ENCODE measurements at places on chromosomes 13 and 19.

GRCh38 chr19:14694641-14695266 lies 4.9 kb downstream of the ZNF333 start:
- DNase-seq: no peak

- DNase-seq: peak; percentile 1
Observed at GRCh38 chr19:19655641-19656343, 7.7 kb downstream of the ATP13A1 start.

GRCh38 chr13:74466864-74467263 lies 332.7 kb upstream of the KLF12 start:
- DNase-seq: no peak

DNA sequence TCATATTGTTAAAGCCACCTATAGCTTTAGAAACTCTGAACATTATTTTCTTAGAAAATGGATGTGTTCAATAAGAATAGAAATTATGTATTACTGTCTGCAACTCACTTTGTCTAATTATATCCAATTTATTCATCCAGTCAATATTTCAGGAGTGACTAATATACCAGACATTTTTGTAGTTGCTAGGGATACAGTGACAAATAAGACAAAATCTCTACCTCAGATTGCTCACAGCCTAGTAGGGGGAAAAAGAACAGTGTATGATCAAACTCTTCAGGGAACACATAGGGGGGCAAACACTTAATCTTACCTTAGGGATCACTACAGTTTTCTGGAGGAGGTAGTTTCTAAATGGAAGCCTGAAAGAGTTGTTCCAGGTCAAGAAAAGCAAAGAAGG lies 8.6 kb downstream of the BRCA2 start:
- DNase-seq: peak; percentile 14

- DNase-seq: no peak
Observed at GRCh38 chr13:28978574-28978973, 158.4 kb downstream of the MTUS2 start.

DNA sequence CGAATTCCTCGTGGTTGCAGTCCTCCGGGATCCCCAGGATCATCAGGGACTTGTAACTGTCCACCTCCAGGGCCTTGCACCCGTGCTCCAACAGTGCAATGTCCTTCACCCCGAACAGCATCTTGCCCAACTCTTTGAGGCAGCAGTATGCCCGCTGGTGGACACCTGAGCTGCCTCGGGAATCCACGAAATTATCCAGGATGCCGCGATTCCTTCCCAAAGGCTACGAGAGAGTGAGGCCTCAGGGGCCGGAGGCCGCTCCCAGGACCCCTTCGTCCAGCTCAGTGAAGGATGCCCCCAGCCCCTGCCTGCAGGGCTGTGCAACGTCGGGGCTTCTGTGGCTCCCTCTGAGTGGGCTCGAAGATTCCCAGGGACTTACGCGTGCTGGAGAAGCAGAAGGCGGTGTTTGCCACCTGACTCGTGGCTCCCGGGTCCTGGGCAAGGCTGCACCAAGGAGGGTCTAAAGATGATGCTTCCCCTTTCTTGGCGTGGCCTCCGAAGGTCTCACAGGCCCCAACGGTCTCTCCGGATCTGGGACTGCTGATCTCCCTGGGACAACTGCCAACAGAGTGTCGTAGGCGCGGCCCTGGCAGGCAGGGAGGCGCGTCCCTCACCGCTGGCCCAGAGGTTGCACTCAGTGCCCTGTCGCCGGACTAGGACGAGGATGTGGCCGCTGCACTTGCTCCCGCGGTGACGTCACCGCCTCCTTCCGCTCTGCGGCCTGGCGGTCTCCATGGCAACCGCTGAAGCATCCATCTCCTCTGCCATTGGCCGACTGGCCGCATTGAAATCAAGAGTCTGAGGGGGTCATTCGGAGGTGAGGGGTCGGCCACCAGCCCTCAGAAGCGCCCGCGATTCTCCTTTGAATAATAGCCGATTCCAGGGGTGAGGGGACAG lies at the start of gene PNMA8C:
Gene PNMA8C (minus strand): TSS at position 698 of the 897 bp plus-strand sequence. CDS start 577 bp downstream, at position 121.
- no peak for DNase-seq

- DNase-seq: no peak
Observed at GRCh38 chr19:40383668-40384248, 6.2 kb downstream of the HIPK4 start.

DNA sequence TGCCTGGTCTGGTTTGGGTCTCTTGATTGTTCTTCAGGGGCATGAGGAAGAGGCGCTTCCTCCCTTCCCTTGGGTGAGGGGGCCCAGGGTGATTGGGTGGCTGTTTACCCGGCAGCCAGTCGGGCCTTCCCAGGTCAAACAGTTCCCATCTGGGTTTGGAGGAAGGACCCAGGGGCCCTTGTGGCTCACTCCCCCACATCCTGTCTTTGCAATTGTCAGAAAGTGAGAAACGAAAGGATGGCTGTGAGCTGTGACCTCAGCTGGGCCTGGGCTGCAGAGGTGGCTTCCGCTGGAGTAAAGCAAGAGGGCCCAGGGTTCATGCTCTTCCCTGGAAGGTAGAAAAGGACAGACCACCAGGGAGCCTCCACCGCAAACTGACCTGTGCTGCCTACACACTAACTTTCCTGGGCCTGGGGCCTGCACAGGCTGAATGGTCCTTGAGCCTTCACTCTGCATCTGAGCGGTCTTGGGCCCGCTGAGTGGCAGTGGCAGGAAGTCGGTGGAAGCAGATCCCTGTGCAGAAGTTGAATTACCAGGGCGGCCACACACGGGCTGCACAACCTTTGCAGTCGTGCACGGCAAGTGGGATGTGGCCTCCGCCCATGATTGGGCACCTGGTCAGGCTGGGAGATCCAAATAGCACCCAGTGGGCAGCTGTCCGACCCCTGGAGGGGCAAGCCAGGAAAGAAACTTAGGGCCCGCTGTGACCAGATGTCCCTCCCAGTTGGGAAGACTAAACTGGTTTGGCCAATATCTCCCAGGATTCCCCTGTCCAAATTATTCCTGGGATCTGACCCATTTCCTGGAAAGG lies 5.3 kb upstream of the CD79A start:
- no peak for DNase-seq

GRCh38 chr19:16836115-16837034 lies 7.2 kb downstream of the SIN3B start:
- no peak for DNase-seq

- no peak for DNase-seq
Observed at GRCh38 chr13:100980171-100980570, 305.6 kb upstream of the TMTC4 start.

- no peak for DNase-seq
Observed at GRCh38 chr13:93289842-93290241, 63.2 kb downstream of the GPC6 start.

- no peak for DNase-seq
Observed at GRCh38 chr13:51802631-51803418, 1.1 kb downstream of the DHRS12 start.

DNA sequence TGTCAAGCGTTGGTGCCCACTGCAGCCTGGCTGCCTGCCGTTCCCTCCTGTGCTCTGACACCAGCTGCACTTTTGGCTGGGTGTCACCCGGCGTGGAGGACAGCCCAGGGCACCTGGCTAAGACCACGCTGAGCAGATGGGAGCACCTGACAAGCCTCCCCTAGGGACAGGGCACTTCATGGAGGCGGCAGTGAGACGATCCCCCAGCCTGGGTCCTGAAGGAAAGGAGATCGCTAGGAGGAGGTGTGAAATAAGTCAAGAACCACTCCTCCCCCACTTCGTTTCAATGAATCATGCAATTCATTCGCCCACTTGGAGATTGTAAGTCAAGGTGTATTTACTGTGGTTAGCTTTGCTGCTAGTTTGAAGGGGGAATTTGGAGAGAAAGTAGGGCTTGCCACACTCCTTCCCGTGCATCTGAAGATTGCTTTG lies 38.8 kb downstream of the VSTM2B start:
- no peak for DNase-seq

DNA sequence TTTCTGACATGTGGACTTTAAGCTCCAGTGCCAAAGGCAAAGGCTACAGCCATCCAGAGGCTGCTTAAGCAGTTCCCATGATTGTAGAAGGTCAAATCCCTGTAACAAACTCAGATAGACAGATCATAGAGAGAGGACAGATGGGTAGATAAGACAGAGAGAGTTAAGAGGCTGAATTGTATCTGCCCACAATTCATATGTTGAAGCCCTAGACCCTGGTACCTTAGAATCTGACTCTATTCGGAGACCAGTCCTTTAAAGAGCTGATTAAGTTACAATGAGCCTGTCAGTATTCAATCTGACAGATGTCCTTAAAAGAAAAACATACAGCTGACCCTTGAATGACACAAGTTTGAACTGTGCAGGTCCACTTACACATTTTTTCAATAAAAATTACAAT lies 115.2 kb downstream of the RAP2A start:
- DNase-seq: no peak

GRCh38 chr19:52948025-52948770 lies 14.5 kb downstream of the ZNF816 start:
- no peak for DNase-seq

GRCh38 chr19:1401138-1401888 lies at the start of gene GAMT:
GAMT (minus strand) TSS chr19:1401542; CDS start chr19:1401476, 66 bp downstream.
- no peak for DNase-seq

DNA sequence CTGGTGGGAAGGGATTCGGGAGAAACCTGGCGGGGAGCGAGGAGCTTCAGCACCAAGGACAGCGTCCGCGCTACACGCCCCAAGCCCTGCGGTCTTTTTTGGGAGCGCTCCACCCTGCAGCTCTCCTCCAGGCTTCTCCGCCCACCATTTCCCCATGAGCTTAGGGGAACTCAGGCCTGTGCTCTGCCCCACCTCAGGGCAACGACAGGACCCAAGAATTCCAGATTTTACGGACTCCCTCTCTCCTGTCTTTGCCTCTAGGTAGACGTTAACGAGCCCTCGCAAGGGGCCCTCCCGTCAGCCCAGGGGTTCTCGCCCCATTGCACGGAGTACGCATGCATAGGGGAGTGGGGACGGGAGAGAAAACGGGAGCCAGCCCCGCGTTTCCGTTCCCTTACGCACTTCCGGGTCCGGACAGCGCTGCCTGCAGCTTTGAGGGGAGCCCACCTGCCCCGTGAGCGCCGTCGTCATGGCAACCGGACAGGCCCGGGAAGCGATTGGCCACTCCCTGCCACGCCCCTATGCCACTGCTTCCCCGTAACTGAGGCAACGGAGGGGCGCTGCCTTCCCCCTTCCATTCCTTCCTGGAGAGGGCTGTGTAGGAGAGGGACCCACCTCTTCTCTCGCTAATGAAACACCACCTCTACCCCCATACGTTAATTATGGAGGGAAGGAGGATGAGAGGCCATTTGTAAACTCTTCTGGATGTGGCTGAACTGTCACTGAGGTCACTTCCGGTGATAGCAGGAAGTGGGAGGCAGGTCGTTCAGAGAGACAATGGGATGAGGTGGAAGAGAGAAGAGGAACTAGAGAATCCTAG lies 20.8 kb downstream of the NOVA2 start:
- DNase-seq: no peak

GRCh38 chr19:57192993-57193392 lies 1.7 kb downstream of the ZNF264 start:
- no peak for DNase-seq

DNA sequence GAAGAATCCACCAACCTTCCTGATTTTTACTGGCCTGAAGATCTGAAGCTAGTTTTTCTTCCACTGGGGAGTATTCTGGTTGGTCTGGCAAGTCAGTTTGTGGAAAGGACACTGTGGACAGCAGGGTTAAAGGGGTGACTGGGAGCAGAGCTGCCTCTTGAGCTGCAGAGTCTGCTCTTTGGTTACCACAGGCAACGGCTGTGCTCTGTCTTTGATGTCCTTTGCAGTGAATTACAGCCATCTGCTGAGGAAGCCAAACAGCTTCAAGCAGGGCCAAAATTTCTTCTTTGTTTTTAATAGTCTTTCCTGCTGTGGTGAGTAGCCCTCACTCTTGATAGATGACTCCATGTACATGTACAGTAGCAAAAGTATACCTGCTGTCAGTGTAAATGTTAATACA lies 75.7 kb downstream of the ZNF100 start:
- DNase-seq: no peak

- no peak for DNase-seq
Observed at GRCh38 chr13:66995203-66995611, 234.9 kb downstream of the PCDH9 start.

DNA sequence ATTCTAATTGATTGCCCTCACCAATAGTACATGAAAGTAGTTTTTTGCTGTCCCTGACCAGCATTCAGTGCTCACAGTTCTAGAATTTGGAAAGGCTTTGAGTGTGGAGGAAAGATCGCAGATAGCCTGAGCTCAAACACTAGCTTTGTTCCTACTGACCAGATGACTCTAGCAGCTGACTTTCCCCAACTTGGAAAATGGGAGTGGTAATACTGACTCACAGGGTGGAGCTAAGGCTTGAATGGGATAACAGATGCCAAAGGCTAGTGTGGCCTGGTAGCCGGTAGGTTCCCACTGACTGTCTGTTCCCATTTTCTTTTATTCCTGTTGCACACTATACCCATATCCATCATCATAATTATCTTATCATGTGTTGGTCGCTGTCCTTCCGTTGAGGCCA lies 3.7 kb downstream of the ZSCAN22 start:
- DNase-seq: peak; percentile 96

DNA sequence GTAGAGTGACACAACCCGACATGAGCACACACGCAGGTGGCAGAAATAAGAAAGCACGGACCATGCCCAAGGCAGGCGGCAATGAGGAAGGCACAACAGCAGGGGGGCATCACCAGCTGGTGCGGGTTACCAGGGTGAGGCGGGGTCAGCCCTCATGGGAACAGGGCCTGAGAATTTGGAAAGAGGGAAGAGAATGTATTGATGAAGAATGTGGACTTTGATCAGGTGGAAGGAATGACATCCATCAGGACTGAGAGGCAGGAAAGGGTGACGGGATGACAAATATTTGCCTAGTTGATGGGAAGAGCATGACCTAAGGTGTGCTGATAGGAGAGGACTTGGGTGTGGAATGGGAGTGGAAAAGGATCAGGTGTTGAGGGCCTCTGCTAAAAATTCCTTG lies 177.5 kb downstream of the ABCC4 start:
- DNase-seq: no peak

DNA sequence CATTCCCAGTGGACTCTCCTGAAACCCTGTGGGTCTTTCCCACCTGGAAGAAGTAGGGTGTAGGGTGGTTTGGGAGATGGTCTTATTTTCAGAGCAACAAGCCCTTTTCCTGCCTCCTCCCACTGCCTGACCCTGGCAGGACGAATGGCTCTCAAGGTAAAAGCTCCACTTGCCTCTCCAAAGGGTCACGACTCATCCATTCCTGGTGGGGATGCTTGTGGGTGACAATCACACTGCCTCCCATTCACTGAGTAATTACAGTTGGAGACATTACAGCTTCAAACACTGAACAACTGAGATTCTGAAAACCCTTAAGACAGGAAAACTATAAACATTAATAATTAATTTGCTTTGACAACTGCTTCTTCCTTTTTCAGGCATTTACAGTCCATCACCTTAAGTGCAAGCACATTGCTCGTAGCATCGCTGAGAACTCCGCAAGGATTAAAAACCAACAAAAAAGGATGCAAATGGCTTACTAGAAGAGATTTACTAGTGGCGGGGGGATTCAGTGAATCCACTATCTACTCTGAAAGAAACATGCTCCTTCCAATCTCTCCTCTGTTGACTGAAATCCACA lies 199.6 kb upstream of the IRS2 start:
- DNase-seq: peak; percentile 45

Data from H54 (cell line).